Activated T-cell treated with anti-CD3 and anti-CD28 coated beads, Interleukin-2, amount 50 U/mL, for 48 hours (primary cell): ENCODE measurements at places on chromosomes 16 and 17.

DNA sequence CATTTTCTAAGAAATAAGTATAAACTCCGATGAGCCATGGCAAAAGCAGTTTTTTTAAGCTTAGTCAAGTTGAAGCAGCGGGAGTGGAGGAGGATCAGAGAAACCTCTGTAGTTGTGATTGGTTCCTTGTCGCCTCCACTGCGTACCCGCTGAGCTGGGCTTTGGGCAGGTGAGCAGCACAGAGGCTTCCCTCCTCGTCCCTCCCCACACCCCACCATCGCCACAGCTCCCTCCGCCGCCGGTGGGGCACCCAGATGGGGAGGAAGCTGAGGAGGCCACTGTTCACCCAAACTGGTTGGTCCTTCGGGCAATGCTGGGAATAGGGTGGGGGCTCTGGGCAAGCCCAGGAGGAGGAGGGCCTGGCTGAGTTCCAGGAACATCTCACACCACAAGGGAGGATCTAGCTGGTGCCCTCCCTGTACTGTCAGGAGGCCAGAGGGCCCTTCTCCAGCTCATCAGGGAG, 5.2 kb upstream of the MRPL38 start:
- no peak for DNase-seq

DNA sequence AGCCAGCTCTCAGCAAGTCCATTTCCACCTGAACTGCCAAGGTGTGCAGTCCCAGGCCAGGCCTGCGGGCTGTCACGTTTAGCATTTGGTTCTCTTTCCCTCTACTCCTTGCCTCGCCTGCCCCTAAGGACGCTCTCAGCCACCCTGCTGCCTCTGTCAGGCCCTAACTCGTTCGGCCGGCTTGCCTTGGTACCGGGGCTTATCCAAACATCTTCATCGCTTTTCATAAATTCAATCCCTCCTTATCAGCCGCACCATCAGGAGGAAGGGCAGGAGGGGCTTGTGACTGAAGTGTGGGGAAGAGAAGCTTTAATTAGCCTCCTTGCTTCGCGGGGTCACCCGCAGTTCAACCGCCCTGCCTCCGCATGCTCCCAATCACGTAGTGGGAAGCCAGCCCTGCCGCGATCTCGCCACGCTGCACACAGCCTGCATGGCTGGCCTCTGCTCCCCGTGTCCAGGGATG, 231.1 kb downstream of the SOX9 start:
- DNase-seq: no peak

DNA sequence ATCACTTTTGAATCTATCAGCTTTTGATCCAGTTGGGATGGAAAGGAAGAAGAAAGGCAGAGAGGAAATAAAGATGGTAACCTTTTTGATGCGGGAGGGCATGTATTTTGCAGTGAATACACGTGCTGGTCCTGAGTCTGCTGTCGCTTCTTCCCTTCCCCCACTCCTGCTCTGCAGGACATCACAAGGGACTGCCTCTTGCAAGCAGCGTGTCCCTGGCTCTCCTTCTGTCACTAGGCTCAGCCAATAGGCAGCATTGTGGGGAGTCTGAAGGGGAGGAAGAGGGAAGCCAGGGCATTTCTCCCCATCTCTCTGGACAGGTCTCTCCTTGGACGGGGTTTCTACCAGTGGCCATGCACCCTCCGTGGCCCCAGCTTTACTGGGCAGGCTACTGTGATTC, 15.7 kb upstream of the WFDC1 start:
- no peak for DNase-seq

DNA sequence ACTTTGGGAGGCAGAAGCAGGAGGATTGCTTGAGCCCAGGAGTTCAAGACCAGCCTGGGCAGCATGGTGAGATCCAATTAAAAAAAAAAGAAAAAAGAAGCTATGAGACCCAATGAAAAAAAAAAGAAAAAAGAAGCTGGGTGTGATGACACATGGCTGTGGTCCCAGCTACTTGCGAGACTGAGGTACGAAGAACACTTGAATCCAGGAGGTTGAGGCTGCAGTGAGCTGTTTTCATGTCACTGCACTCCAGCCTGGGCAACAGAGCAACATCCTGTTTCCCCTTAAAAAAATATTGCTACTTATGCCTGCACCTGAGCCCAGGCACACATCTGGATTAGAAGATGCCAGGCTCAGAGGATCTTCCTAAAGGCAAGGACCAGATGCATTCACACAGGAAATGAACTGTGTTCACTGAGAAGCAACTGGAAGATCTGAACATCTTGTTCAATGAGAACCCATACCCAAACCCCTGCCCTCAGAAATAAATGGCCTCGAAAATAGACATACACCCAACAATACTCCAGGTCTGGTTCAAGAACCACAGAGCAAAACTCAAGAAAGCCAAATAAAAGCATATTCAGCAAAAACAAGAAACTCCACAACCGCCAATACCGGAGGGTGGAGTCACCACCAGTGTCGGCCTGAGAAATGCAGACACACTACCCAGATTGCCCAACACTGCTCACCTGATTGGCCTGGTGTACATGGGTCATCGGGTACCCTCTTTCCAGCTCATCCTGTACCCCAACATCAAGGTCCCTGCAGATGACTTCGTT, 4.4 kb downstream of the RNF135 start:
- no peak for DNase-seq

DNA sequence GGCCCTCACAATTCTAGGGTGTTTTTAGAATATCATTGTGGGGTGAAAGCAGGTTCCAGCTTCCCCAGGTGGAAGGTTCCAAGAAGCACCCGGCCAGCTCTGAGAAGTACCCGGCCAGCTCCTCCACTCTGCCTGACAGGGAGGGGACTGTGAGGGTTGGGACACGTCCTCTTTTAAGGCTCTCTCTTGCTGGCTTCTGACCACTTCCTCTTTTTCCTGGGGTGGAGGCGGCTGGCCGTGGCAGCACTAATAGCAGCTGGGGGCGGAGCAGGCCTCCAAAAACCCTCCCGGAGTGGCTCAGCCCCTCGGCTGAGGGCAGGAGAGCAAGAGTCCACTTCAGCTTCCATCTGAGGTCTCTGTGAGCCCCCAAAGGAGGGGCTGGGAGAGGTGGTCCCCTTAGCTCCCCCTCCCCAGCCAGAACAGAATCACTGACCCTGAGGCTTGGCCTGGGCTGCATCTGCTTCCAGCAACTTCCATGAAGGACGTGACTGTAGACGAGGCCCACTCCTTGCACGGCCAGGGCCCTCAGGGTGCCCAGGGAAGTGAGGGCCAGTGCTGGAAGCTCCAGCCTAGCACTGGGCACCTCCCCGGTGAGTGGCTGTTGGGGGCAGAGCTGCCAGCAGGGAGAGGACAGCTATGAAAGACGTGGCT, 26.7 kb upstream of the PLCG2 start:
- no peak for DNase-seq

GRCh38 chr17:15092762-15093161, 172.4 kb downstream of the PMP22 start:
- DNase-seq: no peak

DNA sequence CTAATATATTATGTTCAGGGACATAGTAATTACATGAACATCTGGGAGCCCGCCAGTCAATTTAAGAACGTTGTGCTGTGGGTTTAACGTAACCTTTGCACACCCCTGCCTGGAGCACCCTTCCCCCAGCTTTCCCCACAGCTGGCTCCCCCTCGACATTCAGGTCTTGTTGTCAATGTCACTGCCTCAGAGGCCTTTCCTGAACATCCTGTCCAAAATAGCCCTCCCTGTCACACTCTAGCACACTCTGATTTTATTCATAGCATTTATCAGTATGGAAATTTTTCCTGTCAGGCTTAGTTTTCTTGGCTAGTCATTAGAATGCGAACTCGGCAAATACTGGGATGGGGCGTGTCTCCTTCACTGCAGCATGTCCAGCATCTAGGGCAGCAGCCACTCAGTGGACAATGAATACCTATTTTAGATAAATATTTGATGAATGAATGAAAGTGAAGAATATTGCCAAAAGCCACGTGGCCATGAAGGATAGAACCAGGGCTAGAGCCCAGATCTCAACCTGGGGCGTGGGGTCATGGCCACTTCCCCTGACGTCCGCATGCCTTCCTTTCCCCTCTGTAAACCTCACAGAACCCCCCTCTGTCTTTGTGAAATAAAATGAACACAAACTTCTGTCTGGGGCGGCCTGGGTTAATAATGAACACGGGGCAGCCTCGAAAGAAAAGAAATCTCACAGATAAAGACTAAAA, 10.5 kb downstream of the PIK3R6 start:
- no peak for DNase-seq

GRCh38 chr17:36036235-36036634, 18.5 kb upstream of the CCL23 start:
- DNase-seq: no peak

- no peak for DNase-seq
Measured at GRCh38 chr16:53235851-53236250, 181.1 kb downstream of the CHD9 start.

DNA sequence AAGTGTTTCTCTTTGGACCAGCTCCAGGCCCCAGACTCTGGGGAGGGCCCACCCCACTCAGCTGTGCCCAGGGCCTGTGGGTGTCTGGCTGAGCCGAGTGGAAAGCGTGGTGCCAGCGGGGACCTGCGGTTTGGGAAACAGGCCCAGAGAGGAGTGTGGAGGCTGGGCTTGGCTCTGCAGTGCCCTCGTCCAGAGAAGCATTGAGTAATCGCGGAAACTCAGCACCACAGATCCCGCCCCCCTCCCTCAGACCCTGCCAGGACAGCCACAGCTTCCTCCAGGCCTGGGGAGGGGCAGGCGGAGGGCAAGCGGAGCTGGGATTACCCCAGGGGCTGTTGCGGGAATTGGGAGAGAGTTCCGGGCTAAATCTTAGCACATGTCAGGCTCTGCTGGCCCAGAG, 14.6 kb upstream of the PITPNA start:
- no peak for DNase-seq

GRCh38 chr17:17358060-17358751, 55.0 kb downstream of the NT5M start:
- no peak for DNase-seq

DNA sequence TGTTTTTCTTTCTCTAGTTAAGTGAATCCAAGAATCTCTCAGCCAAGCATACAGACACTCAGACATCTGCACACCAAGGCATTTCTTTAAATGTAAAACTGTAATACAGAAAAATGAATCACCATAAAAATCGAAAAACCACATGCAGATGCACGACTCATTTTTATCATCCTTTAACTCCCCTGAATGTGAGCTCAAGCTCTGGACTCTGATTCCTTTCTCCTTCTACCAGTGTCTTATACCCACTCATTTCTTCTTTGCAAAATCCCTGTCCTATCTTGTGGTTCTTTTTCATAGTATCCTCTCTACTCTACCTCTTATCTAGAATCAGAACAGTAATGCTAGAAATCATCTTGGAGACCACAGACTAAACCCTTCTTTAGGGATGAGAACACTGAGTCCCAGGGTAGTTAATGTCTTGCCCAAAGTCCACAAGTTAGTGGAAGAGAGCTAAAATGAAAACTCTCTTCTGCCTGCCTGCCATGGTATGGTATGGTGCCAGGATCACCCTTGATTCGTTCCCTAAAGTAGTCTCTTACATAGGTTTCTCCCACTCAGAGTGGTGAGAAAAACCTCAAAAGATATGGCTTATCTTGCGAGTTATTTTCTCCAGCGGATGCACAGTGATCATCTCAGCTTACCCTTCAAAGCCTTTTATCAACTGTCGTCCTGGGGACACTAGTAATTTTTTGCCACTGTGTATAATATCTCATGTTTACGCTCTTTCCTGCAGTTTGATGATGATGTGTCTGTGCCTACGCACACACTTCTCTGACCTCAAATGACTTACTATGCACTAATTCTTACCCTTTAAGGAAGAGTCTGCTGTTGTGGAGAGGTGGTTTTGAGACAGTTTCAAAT, 30.2 kb downstream of the BRD7 start:
- DNase-seq: peak; percentile 35

DNA sequence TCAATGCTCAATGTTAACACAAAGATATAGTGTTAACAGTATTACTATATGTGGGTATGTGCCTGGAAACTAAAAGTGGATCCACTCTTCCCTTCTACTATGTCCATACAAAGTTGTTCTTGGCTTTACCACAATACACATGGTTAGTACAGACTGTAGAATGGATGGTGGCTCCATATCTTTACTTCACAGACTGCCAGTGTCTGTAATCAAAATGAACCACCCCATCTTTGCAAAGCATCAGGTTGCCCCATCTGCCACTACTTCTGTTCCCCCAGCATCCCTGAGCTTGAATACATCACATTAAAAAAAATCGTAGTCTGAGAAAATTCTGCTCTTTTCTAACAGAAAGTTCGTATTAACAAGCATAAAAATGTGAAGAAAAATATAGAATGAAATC, 30.0 kb downstream of the USP32 start:
- no peak for DNase-seq

- no peak for DNase-seq
Measured at GRCh38 chr17:81537856-81538555, 9.8 kb downstream of the FSCN2 start.

DNA sequence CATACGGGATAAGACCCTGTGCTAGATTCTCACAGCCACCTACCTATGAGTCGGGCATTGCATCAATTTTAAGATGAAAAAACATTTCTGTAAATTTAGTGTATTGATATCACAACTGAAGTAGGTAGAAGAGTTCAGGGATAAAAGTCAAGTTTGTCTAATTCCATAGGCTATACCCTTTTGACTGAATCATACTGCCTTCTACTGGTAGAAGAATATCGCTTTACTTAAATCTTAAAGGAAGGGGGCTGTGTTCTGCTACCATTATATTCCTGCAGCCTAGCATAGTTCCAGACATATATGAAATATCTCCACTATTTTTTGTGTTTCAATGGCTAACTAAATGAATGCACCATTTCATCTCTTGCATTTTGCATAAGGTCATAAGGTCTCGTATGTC, 1128.6 kb downstream of the CDH8 start:
- DNase-seq: no peak

DNA sequence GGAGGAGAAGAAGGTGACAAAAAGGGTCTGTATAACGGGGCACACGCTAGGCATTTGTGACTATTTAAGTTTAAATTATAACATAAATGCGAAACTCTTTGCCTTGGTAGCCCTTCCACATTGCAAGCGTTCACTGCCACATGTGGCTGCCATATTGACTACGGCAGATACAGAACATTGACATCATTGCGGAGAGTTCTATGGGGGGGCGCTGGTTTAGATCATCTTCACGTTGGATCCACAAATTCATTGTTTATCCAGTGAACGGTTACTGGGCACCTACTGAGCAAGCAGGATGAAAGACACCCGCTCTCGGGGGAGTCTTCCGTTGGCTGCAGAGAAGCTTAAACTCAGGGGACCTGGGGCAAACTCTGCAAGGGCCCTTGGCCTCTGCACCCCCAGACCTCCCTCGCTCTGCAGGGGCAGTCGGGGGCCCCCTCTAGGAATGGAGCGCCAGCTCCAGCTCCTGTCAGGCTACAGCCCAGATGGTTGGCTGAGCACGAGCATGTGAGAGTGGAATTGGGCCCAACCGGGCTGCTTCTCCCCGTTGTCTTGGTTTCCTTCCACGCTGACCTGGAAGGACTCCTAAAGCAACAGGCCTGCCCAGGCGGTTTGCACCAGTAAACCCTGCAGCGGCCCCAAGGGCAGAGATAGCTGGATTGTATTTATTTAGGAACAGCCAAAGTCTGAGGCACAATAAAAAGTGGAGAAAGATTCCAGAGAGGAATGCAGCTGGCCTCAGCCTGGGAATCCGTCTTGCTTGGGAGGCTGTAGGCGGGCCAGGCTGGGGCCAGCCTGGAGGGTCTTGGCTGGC, 172.2 kb downstream of the SEC14L1 start:
- DNase-seq: no peak

- peak; percentile 56 for DNase-seq
Measured at GRCh38 chr17:58577696-58578095, 63.3 kb upstream of the MTMR4 start.

- no peak for DNase-seq
Measured at GRCh38 chr17:40452216-40452787, 9.1 kb downstream of the IGFBP4 start.

GRCh38 chr16:81625544-81626153, 153.4 kb upstream of the PLCG2 start:
- DNase-seq: peak; percentile 36
